Activated T-cell treated with anti-CD3 and anti-CD28 coated beads for 1 hour (primary cell): ENCODE measurements at places on chromosomes 7 and 10.

DNA sequence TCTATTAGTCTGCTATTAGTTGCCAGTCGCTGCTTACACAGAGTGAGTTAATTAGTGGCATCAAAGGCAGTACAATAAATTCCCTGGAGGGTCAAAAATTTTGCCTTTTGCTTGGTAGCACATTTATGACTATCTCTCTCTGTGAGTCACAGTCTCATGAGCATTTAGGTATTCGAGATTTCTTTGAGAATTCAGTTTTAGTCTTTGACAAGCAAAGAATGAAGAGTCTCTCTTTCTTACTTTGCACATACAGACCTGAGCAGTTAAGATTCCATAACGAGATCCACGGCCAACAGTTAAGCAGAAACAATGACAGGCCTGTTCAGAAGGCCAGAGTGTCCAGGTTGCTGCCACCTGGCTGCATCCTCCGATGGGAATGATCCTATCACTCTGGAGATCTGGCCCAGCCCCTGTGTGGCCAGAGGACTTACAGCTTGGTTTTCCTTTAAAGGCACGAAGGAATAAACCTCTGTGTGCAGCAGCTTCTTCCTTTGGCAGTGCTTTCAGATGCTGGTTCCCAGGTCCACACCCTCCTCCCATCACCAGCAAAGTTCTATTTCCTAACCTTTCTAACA, 80.6 kb downstream of the GLI3 start:
- DNase-seq, result no peak

- DNase-seq, result no peak
Observed at GRCh38 chr10:80079312-80079719, 851 bp downstream of the TMEM254 start.

- no peak for DNase-seq
Observed at GRCh38 chr10:113983552-113983951, 60.1 kb upstream of the ADRB1 start.

DNA sequence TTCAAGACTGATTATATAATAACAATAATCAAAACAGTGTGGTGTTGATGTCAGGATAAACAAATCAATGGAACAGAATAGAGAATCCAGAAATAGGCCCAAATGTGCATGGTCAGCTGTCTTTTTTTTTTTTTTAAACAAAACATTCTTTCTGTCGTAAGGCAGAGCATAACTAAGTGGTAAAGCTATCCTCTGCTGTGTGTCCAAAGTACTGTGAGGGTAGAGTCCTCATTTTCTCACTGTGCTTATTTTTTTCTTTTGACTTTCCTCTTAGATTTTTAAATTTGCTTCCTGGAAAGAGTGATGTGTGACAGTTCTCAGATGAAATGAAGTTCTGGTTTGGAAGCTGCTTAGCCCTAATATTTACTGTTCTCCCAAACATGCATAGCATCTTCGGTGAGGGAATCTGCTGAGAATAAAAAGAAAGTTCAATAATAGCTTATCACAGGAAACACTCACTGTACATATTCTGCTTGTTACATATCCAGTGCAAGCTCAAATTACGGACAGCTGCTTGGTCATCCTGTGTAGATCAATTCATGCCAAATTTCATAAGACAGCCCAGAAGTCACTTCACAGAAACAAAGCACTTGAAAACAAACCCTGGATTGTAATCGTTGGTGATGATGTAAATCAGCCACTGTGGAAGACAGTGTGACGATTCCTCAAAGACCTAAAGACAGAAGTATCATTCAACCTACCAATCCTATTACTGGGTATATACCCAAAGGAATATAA, 423.9 kb downstream of the NEBL start:
- no peak for DNase-seq

DNA sequence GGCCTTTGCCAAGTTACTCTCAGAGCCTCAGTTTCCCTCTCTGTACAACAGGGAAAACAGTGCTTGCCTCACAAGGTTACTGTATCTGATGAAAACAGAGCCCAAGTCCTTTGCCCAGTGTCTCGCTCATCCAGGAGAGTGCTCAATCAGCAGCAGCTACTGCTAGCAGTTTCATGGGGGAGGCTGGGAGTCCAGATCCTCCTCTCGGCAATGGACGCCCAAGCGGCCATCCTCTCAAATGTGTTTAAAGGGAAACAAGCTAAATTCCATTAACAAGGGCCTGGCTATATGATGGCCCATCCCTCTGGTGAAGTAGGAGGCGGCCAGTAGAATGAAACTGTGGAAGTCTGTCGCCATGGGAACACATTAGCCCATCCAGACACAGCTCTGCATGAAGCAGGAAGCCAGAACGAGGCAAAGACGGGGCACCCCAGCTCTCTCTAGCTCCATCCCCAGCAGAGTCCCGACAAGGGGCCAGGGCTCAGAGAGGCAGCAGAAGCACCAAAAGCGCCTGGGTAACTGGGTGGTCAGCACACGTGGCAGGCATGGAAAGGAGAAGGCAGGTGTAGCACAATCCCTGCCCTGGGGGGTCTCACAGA, 35.2 kb downstream of the FAM53B start:
- DNase-seq, result no peak
